Activated CD4-positive, CD25-positive, alpha-beta regulatory T cell (primary cell): ENCODE measurements at places on chromosomes 6 and 20.

DNA sequence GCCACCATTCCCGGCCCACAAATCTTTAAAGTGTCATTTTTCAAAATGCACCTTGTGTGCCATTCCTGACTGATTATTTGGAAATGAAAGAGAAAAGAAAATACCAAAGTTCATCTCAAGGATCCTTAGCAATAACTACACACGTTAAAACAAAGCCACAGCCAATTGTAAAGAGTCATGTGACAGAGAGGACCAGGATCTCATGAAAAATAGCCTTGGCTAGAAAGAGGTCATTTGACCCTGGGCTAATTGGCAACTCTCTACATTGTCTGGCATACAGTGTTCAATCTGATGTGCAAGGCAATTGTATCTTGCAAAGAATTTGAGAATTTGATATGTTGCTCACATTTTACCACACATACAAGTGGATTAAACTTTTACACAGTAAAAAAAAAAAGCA is 31.6 kb upstream of the HLA-G start:
- DNase-seq, result no peak

- DNase-seq, result no peak
Measured at GRCh38 chr6:29967379-29968010, 25.2 kb downstream of the HLA-A start.

GRCh38 chr20:58127701-58128111 is 100.7 kb downstream of the ANKRD60 start:
- DNase-seq, result no peak

DNA sequence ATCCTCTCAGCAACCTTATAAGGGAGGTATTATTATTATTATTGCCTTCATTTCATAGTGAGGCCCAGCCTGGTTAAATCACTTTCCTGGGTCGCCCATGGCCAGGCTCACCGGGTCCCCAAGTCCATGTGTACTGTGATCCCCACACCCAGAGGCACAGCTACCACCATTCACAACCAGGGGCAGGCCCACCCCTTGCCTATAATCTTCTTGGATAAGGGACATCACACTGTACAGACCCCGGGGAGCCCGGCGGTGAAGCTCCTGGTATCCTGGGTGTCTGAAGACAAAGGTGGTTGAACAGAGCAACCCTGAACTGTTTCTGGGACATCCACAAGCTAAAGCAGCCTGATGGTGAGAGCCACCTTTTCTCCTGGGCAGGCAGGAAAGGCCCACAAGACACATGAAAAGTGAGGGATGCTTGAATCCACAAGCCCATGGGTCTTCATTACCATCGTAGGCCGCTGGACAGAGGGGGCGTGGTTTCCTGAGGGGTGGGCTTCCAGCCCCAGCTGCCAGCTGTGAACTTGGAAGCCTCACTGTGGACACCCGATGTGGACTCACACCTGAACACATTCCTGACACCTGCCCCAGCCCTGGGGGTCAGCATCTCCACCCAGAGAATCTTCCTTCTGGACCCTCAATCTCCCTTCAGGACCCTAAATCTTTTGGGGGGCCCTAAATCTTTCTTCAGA is 185.5 kb upstream of the PMEPA1 start:
- DNase-seq, result no peak

GRCh38 chr20:34334654-34335407 is 28.2 kb upstream of the ITCH start:
- no peak for DNase-seq

DNA sequence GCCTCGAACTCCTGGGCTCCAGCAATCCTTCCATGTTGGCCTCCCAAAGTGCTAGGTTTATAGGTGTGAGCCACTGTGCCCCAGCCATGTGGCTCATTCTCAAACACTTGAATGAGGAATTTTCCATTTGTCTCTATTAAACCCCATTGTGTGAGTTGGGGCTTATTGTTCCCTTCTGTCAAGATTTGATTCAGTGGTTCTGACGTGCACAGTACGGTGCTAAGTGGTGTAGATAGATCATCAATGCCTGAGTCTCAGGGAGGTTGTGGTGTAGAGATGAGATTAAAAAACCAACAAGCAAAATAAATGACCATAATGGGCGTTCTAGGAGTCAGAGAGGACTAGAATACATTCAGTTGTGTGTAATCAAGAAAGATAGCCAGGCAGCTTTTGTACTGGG is 335.6 kb downstream of the PRL start:
- no peak for DNase-seq

GRCh38 chr6:107305391-107305790 is 154.0 kb downstream of the PDSS2 start:
- no peak for DNase-seq

- no peak for DNase-seq
Measured at GRCh38 chr6:96836631-96837080, 621 bp downstream of the GPR63 start.
